ENCODE measurements at places on chromosomes 5 and 9.
A peak's percentile ranks its signal among the peaks of the same experiment; 100 is the strongest.

DNA sequence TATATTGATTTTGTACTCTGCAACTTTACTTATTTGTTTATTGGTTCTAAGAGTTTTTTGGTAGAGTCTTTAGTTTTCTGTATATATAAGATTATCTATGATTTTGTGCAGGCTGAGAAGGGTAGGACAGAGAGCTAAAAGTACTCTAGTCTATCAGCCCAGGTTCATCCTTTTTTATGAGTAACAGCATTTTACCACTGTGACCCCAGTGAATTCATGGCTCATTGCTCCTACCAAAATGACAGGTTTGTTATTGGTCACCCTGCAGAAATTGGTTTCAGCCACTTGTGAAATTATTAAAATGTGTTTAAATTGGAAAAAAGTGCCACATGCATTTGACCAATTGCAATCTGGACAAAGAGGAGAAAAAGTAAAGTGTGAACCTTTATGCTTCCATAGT is 421.4 kb upstream of the DAB2 start:
- no peak for DNase-seq

GRCh38 chr5:108381350-108381953 is 446 bp downstream of the FBXL17 start:
- peak; percentile 74 for DNase-seq

DNA sequence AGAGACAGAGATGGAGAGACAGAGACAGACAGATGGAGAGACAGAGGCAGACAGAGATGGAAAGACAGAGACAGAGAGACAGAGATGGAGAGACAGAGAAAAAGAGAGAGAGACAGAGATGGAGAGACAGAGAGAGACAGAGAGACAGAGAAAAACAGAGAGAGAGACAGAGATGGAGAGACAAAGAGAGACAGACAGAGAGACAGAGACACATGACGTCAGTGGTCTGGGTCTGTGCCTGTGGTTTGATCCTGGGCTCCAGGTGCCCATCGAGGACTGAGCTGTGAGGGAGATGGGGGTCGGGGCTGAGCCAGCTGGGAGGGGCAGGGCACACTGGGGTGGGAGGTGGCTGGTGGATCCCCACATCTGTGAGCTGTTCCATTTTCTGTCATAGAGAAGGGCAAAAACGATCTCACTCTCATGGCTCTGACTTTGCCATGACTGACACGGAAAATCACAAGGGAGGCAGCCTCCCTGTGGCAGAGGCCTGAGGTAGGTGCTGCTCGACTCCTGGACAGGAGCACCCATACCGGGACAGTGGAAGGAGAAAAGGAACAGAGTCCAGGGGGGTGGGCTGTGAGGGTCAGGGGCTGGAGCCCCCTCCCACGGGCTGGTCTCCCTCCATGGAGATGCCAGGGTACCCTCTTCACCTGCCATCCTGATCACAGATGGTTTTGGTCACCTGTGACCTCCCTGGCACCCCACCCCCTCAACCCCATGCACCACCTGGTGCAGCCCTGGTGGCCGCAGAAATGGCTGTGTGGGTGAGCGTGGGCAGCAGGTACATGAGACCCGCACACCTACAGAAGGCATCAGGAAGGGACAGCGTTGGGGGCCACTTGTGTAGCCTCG is 28.8 kb downstream of the GLT6D1 start:
- no peak for DNase-seq

DNA sequence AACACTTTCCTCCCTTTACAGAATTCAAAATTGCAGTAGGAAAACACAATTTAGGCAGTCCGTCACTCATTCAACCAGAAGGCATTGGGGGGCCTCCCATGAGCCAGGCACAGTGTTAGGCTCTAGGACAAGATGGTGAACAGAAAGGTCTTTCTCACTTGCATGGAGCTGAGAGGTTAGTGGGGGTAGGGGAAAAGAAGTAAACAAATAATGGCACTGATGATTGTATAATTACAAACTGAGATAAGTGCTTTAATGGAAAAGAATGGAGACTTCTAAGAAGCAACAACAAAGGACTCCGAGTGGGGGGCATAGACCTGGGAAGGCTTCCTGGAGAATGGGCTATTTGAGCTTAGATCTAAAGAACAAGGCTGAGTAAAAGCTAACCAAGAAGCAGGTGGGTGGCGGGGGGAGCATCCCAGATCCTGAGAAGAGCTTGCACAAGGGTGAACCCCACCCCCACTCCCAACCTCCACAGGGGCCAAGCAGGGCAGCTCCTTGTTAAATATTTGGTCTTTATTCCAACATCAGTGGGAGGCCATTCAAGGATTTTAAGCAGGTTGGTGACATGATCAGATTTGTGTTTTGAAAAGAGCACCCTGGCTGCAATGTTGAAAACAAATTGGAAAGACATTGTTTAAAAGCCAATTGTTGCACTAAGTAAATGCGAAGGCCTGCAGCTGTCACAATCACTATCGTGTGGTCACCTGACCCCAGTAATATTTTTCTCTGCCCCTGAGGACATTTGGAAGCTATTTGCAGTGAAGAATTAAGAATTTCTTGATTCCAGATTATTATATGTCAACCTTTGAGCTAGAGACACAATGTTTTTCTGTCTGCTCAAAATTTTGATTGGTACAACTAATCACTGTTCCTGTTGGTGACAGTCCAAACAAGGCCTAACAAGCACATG is 73.9 kb upstream of the EFNA5 start:
- no peak for DNase-seq

DNA sequence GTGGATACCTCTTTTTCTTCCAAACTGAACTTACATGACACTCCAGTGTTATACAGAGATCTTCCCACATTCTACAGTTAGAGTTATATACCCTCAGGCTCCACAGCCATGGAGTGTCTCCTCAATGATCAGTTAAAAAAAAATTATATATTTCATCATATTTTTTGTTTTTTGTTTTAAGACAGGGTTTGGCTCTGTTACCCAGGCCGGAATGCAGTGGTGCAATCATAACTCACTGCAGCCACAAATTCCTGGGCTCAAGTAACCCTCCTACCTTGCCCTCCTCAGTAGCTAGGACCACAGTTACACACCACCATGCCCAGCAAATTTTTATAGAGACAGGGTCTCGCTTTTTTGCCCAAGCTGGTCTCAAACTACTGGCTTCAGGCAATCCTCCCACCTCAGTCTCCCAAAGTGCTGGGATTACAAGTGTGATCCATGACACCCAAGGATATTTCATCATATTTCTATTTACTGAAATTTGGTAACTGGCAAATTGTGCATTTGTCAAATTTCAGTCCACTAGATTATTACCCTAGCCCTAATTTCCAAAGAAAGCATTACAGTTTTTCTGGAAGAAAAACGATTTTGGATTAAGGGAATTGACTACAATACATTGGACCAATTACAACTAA is 18.1 kb upstream of the SCAI start:
- no peak for DNase-seq

DNA sequence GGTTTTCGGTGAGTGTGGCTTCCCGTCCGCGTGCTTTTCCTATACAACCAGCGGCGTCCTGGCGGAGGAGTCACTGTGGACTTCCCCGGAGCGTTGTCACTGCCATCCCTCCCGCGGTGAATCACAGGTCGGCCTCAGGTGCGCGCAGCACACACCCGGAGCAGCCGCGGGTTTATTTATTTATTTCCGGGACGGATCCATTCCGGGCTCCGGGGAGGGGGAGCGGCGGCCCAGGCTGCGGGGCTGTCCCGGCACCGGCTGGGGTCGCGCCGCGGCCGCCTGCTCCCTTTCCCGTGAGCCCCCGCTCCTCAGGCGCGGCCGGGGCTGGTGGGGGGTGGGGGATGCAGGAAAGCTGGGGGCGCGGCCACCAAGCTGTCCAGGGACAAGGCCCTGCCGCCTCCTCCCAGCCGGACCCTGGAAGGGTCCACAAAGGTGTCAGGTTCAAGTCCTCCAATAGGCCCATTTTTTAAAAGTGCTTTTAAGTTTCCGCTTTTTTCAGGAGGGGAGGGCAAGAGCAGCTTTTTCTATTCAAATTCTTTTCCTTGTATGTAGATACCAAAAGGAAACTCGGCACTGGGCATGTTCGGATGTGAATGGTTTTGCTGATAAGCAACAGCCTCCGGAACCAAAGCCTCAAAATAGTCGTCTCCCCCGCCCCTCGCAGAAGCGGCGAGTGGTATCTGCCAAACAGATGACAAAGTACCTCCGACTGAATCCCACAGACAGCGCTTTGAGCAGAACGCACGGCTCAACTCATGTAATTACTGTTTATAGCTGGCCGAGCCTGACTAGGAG is 192.5 kb downstream of the CD180 start:
- peak; percentile 87 for DNase-seq

- peak; percentile 24 for DNase-seq
Measured at GRCh38 chr5:55918087-55919035, 67.2 kb downstream of the IL31RA start.

DNA sequence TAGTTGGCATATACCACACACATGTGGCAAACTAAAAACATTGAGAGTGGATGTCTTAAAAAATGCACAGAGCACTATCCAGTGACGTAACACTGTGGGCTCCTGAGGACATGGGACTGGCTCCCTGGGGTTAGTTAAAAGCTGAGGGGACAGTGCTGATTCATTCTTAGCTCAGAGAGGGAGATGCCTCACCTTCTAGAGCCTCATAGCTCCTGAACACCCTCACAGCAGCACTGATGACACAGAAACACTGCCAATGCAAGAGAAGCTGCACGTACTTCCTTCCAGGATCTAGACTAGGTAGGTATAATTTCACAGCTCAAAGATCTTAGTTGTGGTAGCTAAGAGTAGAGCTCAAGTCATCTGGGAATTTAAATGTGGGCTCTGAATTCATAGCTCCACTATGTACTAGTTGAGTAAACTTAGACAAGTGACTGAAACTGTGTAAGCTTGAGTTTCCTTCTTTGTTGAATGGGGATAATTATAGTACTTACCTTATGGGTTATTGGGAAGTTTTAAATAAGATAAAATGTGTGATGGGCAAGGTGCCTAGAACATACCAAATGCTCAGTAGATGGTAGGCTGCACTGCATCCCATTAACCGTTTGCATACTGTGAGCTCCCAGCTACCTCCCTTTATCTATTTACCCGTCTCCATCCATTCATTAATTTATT is 279.9 kb downstream of the ASTN2 start:
- DNase-seq = no peak

DNA sequence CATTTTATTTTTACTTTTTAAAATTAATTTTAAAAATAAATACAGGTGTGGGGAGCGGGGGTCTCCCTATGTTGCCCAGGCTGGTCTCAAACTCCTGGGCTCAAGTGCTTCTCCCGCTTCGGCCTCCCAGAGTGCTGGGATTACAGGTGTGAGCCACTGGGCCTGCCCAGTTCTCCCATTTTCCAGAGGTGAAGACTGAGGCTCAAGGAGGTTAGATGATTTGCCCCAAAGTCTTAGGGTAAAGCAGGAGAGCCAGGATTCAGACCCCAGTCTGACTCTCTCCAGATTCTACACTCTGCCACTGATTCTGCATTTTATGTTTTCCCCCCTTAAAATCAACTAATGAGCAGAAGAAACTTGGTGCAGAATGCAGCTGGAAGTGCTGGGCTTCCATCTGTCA is 36.9 kb downstream of the CFAP77 start:
- DNase-seq = no peak

GRCh38 chr5:135319928-135320606 is 79.0 kb downstream of the MACROH2A1 start:
- peak; percentile 22 for DNase-seq

GRCh38 chr9:91151718-91152095 is 210.0 kb downstream of the AUH start:
- DNase-seq = no peak

DNA sequence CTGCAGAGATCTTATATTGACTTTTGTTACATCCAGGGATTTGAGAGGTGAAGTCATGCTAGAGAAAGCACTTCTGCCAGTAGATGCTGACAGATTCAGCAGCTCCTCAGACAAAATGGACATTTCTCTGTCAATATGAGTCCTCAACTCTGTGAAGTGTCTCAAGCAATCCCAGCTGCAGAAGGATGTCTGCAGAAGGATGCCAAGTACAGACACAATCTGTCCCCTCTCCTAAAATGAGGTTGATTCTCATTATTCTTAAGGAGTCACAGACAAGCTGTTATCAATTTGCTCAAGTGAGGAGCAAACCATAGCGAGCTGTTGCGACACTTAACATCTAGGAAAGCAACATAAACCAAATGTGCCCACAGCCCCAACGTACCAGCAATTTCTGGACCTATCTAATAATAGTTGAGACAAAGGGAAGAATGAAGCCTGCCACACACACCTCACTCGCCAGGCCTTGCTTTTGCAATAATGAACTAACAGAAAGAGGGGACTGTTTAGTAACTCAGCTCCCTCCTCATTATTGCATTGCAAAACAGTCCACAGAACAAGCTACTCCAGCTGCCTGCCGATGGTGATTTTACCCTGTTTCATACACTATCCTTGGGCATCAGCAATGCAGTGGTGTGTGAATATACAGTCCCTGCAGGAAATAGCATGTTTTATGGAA is 364.2 kb upstream of the PDE4D start:
- no peak for DNase-seq

DNA sequence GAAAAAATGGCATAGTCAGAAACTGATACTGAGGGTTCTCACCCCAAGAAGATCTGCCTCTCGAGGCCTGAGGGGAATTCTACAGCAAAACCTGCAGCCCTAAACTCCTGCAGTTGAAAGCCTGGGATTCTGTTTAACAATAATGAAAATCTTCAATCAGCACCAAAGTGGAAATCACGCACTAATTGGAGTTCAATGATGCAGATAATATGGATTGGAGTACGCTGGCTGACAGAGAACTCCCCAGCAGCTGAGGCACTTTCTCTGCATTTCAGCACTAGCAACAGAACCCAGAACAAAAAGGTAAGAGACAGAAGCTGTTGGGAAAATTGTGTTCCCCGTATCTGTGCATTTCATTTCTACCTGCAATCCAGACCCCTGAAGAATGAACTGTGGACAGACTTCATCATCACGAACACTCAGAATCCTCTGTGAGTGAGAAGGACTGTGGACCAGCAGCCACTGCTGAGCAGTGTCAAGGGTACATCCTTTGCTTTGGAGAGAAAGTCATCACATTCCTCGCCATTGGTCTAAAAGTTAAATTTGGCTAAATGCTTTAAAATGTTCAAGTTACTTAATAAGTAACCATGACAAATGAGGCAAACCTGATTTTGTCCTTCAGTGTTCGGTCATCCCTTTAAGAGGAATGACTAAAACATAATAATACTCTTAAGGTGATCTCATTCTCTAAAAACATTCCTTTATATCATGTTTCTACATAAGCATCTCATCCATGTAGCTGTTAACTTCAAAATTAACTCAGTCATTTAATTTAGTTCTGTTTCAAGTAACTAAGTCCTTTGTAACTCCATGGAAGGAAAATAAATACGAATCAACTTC is 126.1 kb downstream of the GAS1 start:
- DNase-seq = no peak
